Activated CD4-positive, alpha-beta T cell treated with anti-CD3 and anti-CD28 coated beads, Interleukin-2, amount 10 ng/mL, durations not matched to agents 7 days and 5 days (primary cell): ENCODE measurements at places on chromosomes 4 and X. TPM values are rescaled to one million over a fixed set of nuclear protein-coding genes. Genes with fewer than 3 reads are reported as not detected.

The FAM133A gene
- total RNA-seq, result not detected

The ZMAT1 gene
- 5.8 TPM for total RNA-seq

DNA sequence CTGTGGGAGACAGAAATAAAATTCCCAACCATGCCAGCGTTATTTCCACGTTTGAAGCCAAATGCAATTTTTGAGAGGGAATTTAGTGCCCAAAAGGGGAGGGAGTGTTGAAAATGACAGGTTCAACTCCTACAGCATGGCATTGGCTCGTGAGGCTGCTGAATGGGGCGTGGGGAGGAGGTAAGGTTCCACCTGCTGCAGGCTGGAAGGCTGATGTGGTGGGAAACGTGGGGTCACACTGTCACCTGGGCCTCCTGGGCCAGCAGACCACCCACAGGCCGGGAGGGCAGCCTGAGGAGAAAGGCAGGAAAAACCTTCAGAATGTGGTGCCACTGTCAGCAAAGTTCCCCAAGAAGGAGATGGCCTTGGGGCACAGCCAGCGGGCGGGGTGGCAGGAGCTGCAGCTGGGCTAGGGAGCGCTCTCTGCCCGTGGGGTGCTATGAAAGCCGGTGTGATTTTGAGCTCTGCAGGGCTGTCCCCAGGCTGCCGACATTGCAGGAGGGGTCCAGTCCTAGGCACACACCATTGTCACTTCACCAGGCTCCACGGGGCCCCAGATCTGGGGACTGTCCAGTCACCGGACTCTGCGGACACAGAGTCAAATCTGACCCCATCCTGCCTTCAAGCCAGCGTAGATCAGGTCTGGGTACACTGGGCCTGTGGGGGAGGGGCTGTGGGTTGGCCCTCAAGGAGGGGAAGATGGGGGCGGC, 19.6 kb downstream of the MSANTD1 start:
- DNase-seq, result no peak

GRCh38 chr4:74715706-74716435, 78.5 kb downstream of the BTC start:
- no peak for DNase-seq

DNA sequence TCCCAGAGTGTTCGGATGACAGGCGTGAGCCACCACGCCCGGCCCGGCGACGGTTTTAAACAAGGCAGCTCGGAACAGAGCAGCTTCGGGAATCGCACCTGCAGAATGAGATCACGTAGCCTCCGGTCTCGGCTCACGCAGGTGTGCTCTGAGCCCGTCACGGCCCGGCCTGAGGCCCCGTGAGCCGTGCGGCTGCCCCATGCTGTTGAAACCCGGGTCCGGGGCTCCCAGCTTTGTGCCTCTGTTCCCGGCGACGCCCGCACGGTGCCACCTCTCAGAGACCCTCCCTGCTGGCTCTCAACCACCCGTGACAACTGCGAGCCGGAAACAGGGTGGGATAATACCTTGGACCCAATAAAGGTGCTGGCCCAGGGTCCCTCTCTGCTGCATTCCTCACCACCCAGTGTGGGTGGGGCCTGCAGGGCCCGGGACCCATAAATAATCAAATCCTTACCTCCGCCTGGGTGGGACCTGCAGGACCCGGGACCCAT, 13.4 kb upstream of the PLCXD1 start:
- DNase-seq, result no peak

The SLC10A4 gene
- not detected for total RNA-seq

DNA sequence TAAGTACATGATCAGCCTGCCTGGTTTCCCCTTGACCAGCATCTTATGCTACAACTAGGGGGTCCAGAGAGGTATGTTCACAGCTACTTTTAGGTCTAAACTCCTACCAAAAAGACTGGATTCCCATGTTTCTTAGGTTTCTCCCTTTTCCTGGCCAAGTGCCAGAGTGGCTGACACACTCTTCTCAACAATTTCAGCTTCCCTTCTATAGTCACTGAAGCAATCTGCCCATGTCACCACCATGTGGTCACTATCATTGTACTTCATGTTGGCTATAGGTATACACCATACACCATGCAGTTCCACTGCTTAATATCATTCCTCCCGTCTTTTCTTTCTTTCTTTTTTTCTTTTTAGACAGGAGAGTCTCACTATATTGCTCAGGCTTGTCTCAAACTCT, 66.9 kb downstream of the KLHL13 start:
- DNase-seq, result no peak

DNA sequence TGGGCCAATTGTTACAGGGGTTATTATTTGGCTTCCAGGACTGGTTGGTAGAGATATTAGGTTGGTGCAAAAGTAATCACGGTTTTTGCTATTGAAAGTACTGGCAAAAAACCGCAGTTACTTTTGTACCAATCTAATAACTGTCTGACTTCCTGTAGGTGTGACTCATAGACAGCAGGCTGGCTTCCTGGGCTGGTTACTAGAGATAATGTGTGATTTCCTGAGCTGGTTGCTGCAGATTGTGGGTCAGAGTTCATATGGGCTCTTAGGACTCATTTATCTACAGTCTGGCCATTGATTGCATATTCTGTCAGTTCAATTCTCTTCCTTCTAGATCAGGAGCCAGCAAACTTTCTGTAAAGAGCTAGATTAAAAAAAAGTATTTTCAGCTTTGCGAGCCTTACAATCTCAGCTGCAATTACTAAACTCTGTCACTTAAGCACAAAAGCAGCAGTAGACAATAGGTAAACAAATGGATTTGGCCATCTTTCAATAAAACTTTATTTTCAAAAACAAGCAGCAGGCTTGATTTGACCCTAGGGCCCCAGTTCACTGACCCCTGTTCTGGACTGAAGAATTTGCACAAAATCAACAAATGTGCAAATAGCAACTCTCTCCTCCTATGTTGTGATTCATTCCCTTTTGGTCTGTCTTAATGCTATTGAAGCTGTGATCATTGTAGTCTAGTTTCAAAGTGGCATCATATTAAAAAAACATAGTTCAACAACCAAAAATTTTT, 50.8 kb upstream of the BOD1L1 start:
- no peak for DNase-seq

The C1QTNF7 gene
- total RNA-seq, result not detected

The GPM6B gene
- not detected for total RNA-seq

The PRR27 gene
- not detected for total RNA-seq

DNA sequence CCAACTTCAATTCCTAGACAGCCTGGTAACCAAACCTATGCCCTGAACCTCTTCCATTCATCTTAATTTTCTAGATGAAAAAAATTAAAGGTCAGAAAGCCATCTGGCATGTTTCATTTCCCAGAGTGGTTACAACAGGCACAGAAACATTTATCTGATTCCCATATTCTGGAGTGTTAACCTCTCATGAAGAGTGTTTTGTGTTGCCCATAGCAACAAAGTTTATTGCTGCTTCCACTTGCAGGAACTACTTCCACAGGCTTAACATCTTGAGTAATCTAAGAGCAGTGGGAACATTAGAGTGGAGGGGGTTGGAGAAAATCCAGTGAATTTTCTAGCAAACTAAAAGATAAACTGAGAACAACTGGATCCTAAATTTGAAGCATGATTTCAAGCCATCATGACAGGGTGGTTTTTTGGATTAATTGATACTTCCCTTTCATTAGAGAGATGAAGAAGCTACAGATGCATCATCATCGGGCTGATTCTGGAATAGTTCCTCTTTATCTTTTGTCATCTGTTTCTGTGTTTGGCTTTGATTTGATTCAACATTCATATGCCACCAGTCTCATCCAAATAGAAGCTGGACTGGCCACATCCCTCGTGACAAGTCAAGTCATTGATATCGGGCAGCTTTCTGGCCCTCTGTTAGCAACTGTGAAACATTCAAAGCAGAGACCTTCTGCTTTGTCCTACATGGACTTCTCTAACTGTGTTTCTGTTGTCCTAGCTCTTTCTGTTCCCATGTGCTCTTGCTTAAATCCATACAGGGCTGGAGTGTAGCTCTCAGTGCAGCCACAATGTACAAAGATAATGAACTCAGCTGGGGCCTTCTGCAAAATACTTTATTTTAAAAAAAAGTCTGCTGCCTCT, 167.3 kb downstream of the MID1IP1 start:
- DNase-seq, result no peak

DNA sequence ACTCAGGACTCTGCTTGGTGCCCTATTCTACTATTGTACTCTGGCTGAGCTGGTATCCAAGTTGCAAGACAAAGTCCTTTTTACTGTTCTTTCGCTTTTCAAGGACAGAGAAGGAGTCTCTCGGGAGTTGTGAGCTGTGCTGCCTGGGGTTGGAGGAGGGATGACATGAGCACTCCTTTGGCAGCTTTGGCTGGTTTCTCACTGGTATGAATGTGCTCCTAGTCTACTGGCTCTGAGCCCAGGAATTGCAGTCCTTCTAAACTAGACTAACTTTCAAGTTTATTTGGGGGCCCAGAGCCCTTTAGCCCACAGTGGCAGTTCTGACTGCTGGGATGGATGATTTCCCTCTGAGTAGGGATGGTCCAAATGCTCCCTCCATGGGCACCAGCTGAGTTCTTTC, 997.1 kb downstream of the RAB28 start:
- DNase-seq, result no peak
